Neural crest cell (in vitro differentiated cells): ENCODE measurements at places on chromosomes 2 and 18.

- H3K27me3 ChIP-seq: no peaks in the 10 kb centered on the region
- peak; percentile 22 for DNase-seq
- peak overlapping the region; percentile 52 for H3K4me3 ChIP-seq
- peaks cover 12% of the 10 kb centered on the region for H3K36me3 ChIP-seq
- peak overlapping the region; percentile 59 for H3K27ac ChIP-seq
Measured at GRCh38 chr2:235170536-235171521, 219.0 kb downstream of the SH3BP4 start.

DNA sequence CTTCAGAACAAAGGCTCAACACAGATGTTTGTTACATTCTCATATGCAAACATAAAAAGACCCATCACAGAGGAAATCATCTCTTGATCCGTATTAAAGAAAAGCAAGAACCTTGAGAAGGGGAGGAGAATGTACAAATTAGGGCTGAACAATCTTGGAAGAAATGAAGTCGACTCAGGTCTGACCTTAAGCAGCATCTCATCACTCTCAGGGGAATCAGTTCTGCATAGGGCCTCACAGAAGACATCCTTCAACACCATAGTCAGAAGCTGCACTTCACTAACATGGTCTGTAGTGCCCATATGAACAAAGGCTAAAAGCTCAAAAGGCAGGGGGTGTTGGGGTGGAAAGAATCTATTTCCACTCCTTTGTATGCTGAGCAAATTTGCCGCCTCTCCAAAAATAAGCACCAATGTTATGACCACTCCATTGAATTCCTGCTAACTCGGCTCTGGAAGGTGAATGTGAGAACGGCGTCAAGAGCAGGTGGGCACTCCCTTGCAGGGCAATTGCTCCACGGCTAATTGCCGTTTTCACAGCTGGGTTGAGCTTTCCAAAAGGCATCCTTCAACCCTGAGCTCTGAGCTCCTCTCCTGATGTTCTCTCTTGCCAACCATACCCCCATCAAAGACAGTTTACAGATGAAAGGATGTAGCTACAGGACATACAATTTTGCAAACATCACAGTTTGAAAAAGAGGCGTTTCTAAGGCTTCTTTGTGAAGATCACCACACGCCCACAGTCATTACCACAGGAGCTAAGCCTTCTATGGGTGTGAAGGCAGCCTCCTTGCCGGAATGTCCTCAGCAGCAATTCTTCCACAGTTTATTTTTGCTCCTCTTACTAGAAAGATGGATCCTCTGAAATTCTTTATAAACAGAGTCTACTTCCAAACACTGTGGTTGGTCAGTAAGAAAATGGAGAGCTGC, 10.0 kb downstream of the KLF7 start:
- peaks cover 73% of the 10 kb centered on the region for H3K4me1 ChIP-seq
- no peak overlapping the region for H3K4me3 ChIP-seq
- H3K36me3 ChIP-seq: no peaks in the 10 kb centered on the region
- no peak overlapping the region for H3K27ac ChIP-seq
- no peak for DNase-seq

DNA sequence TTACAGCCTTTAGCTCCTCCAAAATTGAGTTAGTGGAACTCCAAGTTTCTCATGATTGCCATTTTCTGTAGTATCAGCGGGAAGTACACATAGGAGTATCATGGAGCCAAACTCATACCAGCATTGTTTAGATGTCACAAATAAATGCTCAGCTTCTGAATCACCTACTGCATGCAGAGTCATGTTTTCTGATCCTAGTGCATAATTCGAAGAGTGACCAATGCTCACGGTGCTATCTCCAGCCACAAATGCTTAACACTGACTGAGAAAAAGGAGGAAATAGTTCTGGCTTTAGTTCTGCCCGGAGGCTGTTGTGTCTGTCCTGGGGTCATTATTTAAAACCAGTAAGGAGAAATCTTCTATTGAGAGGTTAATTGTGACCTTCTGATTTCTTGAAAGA, 45.4 kb upstream of the LRATD1 start:
- H3K27me3 ChIP-seq: no peaks in the 10 kb centered on the region
- no peaks in the 10 kb centered on the region for H3K36me3 ChIP-seq
- DNase-seq: no peak
- H3K27ac ChIP-seq: no peak overlapping the region
- H3K4me3 ChIP-seq: no peak overlapping the region

DNA sequence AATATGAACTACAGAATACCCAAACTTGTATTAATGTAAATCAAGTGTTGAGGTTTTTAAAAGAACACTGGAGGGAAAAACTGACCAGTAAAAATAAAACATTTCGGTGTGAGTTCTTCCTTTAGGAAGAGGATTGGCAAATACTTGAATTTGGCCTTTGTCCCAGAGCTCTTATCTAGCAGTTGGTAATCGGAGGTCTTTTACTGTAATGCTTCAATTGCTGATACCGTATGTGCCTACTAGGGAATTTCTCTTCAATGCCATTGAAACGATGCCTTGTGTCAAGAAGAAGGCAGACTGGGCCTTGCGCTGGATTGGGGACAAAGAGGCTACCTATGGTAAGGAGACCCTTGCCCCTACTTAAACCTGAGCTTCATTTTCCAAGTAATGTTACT, 4.1 kb downstream of the RRM2 start:
- H3K36me3 ChIP-seq: peaks cover 32% of the 10 kb centered on the region
- no peak overlapping the region for H3K27ac ChIP-seq
- DNase-seq: no peak
- H3K4me1 ChIP-seq: peaks cover 64% of the 10 kb centered on the region
- H3K27me3 ChIP-seq: no peaks in the 10 kb centered on the region

DNA sequence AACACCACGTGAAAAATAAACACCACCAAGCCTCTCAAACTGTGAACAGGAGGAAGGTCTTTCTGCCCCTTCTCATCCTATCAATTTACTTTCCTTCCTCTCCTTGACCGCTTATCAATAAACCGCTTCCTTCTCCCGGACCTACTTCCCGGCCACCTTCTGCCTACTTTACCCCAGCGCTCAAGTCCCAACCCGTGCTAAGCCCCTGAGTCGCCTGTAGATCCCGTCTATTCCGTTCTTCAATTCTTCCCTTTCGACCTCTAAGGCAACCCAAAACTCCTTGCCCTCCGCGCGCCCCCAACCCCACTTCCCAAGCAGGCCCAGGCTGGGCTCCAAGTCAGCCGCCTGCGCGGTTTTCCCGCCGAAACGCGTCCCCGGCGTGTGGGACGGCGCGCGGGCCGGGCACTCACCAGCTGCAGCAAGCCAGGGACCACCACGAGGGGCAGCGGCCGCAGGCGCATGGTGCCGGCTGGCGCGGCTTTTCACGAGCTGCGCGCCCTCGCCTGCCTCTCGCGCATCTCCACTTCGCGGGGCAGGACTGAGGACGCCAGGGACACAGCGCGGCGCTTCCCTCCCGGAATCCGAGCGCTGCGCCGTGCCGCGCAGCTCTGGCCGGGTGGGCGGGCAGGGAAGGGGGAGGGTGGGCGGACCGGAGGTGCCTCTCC, at the start of gene NXPH2:
NXPH2 (minus strand) TSS at position 610 of the 665 bp plus-strand sequence; CDS start at position 461, 149 bp downstream.
- H3K27me3 ChIP-seq: peaks cover 72% of the 10 kb centered on the region
- H3K27ac ChIP-seq: no peak within 1 kb of the TSS
- H3K36me3 ChIP-seq: no peaks in the 10 kb centered on the region
- peak; percentile 49 for DNase-seq
- peaks cover 21% of the 10 kb centered on the region for H3K4me1 ChIP-seq

DNA sequence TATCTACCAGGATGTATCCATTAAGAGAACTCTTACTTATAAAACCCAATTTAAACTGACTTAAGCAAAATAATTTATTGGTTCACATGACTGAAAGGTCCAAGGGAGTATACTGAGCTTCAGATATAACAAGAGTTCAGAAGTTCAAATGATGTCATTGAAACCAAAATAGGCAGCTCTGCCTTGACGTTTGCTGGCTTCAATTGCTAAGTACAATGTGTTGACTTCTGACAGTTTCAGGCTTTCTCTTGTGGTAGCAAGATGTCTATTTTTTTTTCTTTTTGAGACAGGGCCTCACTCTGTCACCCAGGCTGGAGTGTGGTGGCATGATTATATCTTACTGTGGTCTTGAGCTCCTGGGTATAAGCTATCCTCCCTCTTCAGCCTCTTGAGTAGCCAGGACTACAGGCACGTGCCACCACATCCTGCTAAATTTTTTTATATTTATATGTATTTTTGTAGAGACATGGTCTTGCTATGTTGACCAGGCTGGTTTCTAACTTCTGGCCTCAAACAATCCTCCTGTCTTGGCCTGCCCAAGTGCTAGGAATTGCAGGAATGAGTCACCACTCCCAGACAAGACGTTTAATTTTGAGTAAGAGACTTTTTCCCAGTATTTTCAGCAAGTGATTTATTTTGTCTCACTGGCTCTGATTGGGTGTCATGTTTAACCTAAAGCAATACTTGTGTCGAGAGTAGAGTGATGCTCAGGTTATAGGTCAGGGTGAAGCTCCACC, 184.8 kb downstream of the NR4A2 start:
- H3K36me3 ChIP-seq: peaks cover 10% of the 10 kb centered on the region
- peaks cover 4% of the 10 kb centered on the region for H3K4me1 ChIP-seq
- no peak overlapping the region for H3K4me3 ChIP-seq
- H3K27me3 ChIP-seq: no peaks in the 10 kb centered on the region

DNA sequence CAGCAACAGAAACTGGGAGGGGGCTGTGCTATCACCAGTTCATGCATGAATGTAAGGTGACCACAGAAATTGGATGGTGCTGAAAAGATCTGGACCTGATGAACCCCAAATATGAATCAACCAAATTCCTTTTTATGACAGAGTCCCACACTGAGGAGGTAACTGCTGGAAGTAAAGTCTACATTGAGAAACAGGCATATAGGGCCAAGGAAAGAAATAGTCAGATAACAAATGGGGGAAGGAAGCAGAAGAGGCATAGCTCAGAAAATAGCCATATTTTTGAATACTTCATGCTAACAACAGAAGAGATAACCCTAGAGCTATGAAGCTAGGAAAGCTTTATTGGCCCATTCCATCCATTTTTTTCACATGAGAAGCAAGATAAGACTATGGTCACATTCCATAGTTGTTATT, 25.8 kb downstream of the ZC3H6 start:
- H3K27ac ChIP-seq: no peak overlapping the region
- peaks cover 12% of the 10 kb centered on the region for H3K36me3 ChIP-seq
- H3K4me3 ChIP-seq: no peak overlapping the region
- H3K4me1 ChIP-seq: no peaks in the 10 kb centered on the region
- H3K27me3 ChIP-seq: no peaks in the 10 kb centered on the region

DNA sequence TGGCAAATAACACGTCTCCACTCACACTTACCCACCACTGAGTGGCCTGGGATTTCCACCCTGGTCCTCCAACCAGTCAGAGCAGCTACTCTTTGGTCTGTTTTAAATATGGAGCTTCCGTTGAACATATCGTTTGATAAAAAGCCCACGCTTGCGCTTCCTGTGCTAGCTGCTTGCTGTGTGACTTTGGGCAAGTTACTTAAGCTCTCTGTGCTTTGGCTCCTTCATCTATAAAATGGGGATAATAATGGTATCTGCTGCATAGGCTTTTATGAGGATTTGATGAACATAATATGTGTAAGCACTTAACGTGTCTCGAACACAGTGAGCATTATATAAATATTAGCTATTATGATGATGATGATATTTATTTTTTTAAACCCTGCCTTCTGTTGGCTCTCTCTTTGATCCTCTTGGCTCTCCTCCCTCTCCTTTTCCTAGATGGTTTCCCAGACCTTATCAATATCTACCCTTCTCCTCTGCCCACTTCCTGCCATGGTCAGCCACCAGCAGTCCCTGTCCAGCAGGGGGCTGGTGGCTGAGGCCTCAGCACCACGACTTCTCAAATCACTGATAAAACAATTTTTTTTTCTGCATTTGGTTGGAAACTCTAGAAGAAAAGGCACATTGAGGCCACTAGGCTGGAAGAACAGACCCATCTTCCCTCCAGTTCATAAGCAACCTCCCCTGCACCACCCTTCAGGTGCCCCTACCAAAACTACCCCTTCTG, 191.9 kb downstream of the LOXHD1 start:
- no peak overlapping the region for H3K27ac ChIP-seq
- peaks cover 4% of the 10 kb centered on the region for H3K36me3 ChIP-seq
- H3K4me3 ChIP-seq: no peak overlapping the region
- no peak for DNase-seq
- H3K4me1 ChIP-seq: peaks cover 53% of the 10 kb centered on the region
- H3K27me3 ChIP-seq: peaks cover 3% of the 10 kb centered on the region

- no peaks in the 10 kb centered on the region for H3K27me3 ChIP-seq
- DNase-seq: no peak
- no peak overlapping the region for H3K27ac ChIP-seq
- no peaks in the 10 kb centered on the region for H3K36me3 ChIP-seq
- no peak overlapping the region for H3K4me3 ChIP-seq
Measured at GRCh38 chr2:219728991-219729487, 101.6 kb downstream of the SLC4A3 start.

DNA sequence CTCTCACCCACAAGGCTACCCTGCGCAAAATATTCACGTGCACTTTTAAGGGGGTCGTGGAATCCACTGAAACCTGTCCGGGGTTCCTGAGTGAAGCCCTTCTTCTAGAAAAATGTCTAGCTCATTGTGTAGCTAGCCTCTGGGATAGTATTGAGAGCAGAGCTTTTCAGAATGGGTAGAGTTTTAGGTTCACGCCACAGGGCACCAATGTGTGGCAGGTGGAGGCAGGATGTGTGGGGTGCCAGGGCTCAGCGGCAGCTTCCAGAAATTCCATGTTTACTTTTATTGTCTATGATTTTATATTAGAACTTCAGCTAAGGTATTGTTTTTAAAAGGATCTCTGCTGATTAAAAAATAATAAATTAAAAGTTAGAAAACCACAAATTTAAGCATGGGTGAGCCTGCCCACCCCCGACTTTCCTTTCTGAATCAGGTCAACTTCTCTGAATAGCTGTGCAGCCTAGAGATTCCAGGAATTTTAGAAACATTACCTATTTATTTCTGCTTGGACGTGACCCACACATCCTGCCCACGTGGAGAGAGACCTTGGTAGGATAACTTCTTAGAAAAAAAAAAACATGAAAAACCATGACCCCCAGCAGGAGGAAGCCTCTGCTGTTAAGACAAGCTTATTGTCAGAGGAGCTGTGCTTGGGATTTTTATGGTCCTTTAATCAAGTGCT, 163.7 kb downstream of the CTIF start:
- DNase-seq: no peak
- H3K27me3 ChIP-seq: no peaks in the 10 kb centered on the region
- no peak overlapping the region for H3K4me3 ChIP-seq

GRCh38 chr2:165920748-165921147, 32.8 kb downstream of the TTC21B start:
- no peaks in the 10 kb centered on the region for H3K4me1 ChIP-seq
- peak overlapping the region; percentile 38 for H3K27ac ChIP-seq
- no peak overlapping the region for H3K4me3 ChIP-seq

DNA sequence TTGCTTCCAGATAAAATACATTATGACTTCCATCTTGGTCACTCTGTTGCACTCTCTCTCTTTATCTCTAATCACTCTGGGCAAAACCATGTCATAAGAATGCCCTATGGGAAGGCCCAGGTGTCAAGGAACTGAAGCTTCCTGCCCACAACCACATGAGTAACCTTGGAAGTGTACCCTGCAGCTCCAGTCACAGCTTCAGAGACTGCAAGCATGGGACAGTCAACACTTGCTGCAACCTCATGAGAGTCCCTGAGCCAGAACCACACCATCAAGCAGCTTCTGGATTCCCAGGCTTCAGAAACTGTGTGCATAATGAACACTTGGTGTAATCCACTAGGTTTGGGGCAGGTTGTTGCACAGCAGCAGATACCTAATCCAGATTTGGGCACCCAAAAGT, 121.1 kb upstream of the BCL2L11 start:
- H3K27ac ChIP-seq: no peak overlapping the region
- no peak for DNase-seq
- H3K27me3 ChIP-seq: no peaks in the 10 kb centered on the region
- no peaks in the 10 kb centered on the region for H3K36me3 ChIP-seq
- peaks cover 5% of the 10 kb centered on the region for H3K4me1 ChIP-seq

- H3K27ac ChIP-seq: no peak overlapping the region
- H3K27me3 ChIP-seq: no peaks in the 10 kb centered on the region
- H3K36me3 ChIP-seq: peaks cover 5% of the 10 kb centered on the region
- no peaks in the 10 kb centered on the region for H3K4me1 ChIP-seq
Measured at GRCh38 chr2:46200100-46200690, 97.0 kb upstream of the EPAS1 start.
